ENCODE measurements at places on chromosomes 4 and X.

DNA sequence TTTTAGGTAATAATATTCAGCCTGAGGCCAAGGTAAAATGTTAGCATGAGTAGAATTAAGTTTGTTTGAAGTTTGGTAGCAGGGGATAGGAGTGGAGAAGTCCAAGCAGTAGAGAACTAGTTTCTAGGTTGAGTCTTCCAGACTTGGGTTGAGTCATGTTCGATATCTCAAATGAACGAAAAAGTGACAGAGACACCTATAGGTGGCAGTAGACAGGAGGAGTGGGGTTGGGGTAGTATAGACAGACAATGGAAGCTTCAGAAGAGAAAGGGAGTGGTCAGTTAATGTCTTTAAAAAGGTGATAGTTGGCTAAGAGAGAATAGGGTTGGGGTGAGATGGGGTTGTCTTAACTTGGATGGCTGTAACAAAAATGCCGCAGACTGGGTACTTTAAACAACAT lies 58.7 kb upstream of the EMCN start:
- no peak for DNase-seq

- DNase-seq, result no peak
Measured at GRCh38 chrX:134628663-134629062, 29.6 kb downstream of the PLAC1 start.

- no peak for DNase-seq
Measured at GRCh38 chrX:19886375-19886774, 1.0 kb downstream of the SH3KBP1 start.

DNA sequence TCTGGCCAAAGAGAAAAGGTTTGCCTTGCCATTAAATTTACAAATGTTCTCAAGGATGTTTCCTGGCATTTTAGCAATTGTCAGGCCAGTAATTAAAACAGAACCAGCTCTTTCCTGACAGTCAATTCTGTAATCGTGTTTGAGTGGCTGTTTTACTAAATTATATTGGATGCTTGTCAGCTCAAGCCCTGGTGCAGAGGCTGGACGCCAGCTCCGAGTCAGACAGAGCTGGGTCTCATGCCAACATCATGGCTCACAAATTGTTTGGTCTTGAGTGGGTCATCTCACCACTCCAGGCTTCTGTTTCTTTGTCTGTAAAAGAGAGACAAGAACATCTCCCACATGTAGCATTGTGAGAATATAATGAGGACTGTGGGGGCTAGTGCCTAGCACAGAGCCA lies 190.3 kb upstream of the PSAPL1 start:
- no peak for DNase-seq

- no peak for DNase-seq
Measured at GRCh38 chrX:150202641-150203247, 160.4 kb upstream of the MAMLD1 start.

DNA sequence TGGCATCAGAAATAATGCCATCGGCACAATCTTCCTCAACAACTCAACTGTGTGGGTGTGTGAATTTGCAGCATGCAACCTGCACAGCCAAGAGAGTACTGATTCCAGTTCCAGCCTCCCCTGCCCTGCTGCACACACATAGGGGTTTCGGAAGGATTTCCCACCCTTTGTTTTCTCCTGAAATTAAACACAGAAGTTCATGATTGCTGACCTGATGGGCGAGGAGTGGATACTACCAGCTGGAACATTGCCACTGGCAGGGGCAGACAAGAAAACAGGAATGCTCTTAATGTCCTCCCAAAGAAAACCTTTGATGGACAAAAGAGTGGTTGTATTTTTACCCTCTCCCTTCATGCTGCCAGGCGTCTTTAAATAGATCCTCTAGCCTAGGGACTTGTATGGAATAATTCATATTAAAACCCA lies 4.8 kb downstream of the NDP start:
- DNase-seq, result no peak

- no peak for DNase-seq
Measured at GRCh38 chr4:57911203-57911602, 801.0 kb upstream of the IGFBP7 start.

DNA sequence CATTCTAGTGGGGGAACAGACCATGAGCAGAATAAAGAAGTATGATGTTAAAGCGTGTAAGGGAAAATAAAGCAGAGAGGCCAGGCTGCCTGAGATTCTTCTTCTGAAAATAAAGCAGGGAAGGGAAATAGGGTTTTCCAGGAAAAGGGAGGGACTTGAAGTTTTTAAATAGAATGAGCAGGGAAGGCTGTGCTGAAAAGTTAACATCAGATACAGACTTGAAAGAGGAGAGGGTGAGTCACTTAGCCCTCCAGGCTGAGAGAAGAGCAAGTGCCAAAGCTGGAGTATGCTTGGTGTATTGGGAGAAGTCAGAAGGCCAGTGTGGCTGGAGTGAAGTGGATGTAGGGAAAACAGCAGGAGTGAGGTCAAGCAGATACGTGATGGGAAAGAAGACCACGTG lies 10.0 kb upstream of the PLK4 start:
- no peak for DNase-seq

DNA sequence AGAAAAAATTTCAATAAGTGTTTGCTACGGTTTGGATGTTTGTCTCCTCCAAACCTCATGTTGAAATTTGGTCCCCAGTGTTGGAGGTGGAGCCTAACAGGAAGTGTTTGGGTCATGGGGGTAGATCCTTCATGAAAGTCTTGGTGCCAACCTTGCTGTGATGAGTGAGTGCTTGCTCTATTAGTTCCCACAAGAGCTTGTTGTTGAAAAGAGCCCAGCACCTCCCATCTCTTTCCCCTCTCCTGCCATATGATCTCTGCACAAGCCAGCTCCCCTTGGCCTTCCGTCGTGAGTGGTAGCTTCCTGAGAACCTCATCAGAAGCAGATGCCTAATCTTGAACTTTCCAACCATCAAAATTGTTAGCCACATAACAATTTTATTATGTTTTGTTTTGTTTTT lies 10.3 kb upstream of the RAB40A start:
- DNase-seq, result no peak

DNA sequence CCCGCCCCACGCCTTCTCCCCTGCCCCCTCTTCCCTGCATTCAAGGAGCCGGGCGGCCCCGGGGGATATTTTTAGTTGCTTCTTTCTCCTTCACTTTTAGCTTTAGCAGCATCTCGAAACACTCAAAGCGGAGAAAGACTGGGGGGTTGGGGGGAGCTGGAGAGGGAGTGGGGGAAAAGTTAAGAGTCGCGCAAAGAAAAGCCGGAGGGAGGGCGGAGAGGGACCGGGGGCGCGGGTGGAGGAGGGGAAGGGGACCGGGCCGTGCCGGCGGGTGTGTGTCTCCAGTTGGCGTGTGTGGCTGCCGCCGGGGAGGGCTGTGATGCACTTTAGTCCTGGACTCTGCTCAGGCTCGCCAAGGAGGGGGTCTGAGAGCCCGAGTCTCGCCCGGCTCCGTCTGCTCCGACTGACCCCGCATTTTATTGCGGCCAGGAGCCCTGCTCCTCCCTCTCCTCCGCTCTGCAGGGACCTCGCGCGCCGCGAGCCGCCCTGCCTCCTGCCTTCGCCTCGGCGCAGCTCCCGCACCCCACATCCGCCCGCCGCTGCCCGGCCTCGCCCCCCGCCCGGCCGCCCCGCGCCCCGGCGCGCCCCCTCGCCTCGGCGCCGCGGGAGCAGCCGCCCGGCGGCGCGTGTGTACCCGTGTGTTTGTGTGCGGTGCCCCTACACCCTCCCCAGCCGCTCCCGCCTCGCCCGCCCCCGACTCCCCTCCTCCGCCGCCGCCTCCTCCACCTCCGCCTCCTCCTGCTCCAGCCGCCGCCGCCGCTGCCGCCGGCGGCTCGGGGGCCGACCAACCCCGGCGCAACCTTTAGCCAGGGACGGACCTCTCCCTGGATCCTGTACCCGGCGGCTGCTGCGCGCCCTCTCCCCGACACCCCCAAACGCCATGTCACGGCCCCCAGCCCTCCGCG lies 1.4 kb downstream of the ZNF827 start:
- peak; percentile 66 for DNase-seq

- DNase-seq, result no peak
Measured at GRCh38 chrX:48531358-48531959, 8.1 kb upstream of the TBC1D25 start.

DNA sequence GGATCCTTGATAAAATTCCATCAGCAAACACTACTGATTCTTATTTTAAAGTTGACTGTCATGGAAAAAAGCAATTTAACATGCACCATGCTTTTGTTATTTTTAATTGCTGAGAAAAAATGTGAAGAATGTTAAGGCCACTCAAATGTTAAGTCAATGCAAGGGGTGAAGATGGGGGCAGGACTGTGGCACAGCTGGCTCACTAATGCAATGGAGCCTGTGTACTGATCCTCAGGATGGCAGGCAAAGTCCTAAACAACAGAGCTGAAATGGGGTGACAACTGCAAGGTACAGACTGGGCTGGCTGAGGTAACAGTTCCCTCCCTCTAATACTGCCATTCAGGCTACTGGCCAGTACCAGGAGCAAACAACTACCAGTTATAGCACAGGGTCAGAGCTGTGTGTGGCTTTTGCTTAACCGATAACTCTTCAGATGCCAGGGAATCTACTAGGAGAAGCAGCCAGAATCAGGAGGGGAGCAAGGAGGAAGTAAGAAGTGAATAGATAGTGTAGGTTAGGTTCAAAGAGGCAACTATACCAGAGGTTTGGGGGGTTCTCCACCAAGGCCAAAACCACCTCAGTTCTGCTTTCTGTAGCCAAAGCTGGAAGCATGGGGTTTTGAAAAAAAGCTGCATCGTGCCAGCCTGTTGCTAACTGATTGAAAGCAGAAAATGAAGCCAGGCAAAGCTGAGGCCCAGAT lies 372.6 kb downstream of the OPHN1 start:
- DNase-seq, result peak; percentile 10

GRCh38 chrX:127011629-127012028 lies 192.1 kb downstream of the PRR32 start:
- DNase-seq, result no peak

DNA sequence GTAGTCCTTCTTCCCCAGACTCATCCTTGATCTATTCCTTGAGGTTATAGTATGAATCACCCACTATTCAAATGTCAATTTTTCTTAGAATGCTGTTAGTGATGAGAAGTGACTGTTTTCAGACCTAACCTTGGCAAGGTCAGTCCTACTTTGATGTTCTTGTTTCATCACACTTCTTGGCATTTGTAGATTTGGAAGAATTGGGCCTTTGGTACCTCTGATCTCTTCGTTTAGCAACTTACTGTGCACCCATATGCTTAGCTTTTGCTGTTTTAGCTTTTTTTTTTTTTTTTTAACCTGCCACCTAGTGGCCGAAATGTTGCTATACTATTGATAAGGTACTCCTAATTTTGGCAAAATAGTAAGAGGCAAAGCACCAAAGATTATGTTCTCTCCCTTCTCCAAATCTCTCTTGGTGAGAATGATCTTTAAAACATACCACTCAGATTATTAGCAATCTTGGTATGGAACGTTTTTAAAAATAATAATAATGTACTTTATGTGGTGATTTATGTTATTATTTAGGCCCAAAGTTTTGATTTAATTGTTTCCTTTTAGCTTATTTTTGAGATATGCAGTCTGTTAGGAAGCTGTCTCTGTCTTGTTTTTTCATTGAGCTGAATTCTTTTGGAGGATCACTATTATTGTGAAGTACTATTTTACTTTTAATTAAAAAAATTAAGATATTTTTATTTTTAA lies 16.6 kb downstream of the DCK start:
- no peak for DNase-seq

GRCh38 chrX:140948827-140949226 lies 53.6 kb upstream of the SPANXB1 start:
- DNase-seq, result no peak

DNA sequence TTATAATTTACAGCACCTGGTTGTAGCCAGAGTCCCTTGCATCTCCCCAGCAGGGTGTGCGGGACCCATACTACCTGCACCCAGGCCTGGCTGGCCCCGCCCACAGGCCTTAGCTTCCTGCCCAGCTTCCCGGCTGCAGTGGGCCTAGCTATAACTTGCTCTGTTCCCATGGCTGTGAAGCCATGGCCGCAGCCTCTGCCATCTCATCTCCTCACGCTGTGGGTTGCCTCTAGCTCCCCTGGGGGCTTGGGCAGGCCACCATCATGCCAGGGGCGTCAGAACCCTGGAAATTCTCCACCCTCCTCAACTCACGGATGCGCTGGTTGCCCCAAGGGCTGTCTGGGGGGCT lies 26.1 kb upstream of the SORBS2 start:
- peak; percentile 59 for DNase-seq

DNA sequence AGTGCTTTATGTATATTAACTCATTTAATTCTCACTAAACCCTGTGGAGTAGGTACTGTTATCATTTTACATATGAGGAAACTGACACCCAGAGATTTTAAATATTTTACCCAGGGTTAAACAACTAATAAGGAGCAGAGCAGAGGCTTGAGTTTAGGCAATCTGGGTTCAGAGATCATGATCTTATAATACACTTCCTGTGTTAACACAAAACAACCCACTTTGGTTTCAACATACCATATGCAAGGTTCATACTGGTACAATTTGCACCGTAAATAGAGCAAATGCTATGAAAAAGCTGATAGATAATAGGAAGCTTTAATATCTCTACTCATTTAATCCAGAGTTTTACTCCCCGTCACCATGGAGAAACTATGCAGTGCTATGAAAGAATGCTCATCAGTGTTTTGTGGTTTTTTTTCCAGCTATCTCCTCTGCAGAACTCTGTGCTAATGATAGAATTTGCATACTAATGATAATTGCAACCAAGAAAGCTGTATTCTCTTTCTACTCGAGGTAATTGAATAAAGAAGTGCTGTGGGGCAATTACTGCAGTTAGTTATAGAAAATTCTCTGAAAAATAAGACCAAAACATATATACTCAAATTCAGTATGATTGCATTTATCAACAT lies 138.8 kb upstream of the MAP9 start:
- DNase-seq, result no peak

GRCh38 chrX:121407627-121408026 lies 360.2 kb downstream of the GLUD2 start:
- DNase-seq, result peak; percentile 16

GRCh38 chr4:159516556-159517140 lies 413.8 kb downstream of the RAPGEF2 start:
- no peak for DNase-seq

DNA sequence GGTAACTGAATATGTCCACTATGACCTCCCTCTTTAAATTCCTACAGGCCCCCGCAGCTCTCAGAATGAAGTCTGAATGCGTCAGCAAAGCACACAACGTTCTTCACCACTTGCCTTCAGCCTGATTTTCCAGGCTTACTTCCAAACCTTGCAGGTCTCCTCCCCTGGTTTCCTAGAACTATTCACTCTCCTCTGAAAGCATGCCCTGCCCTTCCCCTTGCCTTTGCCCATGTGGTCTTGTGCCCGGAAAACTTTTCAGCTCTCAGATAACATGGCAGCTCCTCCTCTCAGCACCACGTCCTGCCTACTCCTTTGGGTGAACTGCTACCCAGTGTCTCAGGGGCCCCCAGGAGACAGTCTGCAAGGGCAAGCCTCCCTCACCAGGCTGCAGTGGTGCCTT lies 268.5 kb upstream of the LDB2 start:
- no peak for DNase-seq

- DNase-seq, result no peak
Measured at GRCh38 chr4:100633269-100633668, 115.4 kb upstream of the EMCN start.

DNA sequence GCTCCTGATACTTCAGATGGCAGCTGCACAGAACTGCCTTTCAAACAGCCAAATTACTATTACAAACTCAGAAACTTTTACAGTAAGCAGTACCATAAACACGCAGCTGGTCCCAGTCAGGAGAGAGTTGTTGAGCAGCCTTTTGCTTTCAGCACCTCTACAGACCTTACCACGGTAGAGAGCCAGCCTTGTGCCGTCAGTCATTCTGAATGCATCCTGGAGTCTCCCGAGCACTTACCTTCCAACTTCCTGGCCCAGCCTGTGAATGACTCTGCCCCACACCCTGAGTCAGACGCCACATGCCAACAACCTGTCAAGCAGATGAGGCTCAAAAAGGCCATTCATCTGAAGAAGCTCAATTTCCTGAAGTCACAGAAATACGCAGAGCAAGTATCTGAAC lies 12.4 kb downstream of the ZBTB49 start:
- no peak for DNase-seq

Measured in WTC11 (cell line).